Omental fat pad (tissue), 4 donors: ENCODE measurements at places on chromosomes 11 and 22. TPM values are rescaled to one million over a fixed set of nuclear protein-coding genes. Genes with fewer than 3 reads are reported as not detected.

RFPL2 gene
- total RNA-seq: 0.36 TPM

- DNase-seq: no peak
Measured at GRCh38 chr22:30291058-30291892, 2.0 kb upstream of the CASTOR1 start.

- no peak for DNase-seq
Measured at GRCh38 chr22:39250131-39250530, 5.3 kb upstream of the PDGFB start.

DNA sequence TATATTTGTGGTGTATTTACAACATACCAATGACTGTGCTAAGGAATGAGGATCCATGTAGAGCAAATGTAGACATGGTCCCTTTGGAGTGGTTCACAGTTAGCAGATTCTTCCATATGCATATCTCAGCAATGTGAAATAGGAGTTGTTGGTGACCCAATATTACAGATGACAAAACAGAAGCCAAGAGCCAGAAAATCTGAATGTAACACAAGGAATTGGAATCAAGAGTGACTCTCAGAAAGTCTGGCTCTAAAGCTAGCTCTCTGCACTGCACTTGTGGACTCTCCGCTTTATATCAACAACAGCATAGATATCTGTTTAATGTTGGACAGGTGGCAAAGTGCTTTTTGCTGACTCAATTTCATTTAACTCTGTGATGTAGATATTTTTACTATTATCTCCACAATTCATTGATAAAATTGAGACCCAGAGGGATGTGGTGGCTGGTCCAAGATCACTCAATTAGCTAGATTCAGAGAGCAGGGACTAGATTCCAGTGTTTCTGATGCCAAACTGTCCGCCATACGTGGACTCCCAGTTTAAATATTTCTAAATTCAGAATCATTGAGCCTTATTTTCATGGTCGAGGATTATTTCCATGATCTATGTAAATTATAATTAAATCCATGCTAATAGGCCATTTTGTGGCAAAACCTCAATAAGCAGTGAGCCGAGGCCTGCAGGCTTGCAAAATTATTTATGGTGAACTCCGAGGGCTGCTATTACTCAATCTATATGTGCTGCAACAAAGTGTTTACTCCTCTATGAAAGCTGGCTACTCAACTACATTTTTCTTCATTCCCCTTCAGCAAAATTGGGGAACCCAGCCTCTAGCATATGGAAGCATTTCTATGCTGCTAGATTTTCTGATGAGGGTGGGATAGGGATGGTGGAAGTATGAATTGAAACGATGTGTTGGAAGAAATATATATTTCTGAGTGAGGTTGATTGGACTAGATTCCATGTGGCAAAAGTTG lies 21.1 kb upstream of the TENM4 start:
- DNase-seq: no peak

- DNase-seq: no peak
Measured at GRCh38 chr11:63010934-63011439, 4.7 kb downstream of the SLC22A8 start.
